ENCODE measurements at places on chromosomes 7 and 10.
A peak's percentile ranks its signal among the peaks of the same experiment; 100 is the strongest.

GRCh38 chr7:47218378-47219176 is 363.3 kb downstream of the TNS3 start:
- no peak for ATAC-seq

DNA sequence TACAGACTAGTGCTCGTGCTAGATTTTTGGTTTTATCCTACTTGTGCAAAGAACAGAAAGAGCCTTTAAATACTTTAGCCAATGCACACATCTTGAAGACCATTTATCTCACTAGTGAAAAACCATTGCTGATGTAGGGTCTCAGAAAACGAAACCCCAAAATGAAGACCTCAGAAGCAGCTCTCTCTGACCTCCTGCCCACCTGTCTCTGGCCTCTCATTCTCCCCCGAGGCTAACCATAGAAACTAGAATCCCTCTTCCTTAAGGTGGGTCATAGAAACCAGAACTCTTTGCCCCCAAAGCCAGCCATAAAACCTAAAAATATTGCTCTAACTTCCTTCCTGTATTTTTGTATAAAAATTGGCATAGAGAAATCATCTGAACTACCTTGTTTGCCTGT is 112.2 kb downstream of the KIF20B start:
- ATAC-seq = no peak

DNA sequence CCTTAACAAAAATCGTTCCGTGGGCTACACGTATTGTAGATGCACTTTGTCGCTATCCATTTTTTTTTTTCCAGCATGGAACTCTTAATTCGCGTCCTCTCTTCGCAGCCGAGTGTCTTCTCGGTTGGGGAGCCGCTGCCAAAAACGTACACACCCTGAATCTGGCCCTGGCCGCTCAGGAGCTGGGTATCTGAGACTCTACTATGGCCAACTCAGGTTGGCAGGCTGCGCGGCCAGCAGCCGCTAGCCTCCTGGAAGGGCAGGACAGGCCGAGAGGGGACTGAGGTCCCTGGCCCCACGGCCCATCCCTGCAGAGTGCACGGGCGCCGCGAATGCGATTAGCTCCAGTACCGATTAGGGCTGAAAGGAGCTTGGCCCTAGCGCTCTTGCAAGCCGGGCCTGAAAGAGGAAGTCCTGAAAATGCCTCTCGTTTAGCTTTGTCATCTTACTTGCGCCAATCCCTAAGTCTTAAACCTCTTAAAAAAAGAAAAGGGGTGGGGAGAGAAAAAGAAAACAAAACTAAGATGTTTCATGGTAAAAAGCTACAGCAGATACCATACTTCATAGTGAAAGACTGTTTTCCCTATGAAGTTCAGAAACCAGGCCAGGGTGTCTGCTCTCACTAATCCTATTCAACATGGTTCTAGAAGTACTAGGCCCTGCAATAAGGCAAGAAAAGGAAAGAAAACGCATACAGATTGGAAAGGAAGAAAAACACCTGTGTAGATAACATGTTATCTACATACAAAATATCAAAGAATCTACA is 113.2 kb upstream of the RHEB start:
- ATAC-seq = no peak

- ATAC-seq = no peak
Measured at GRCh38 chr10:52128056-52128683, 185.9 kb upstream of the DKK1 start.

DNA sequence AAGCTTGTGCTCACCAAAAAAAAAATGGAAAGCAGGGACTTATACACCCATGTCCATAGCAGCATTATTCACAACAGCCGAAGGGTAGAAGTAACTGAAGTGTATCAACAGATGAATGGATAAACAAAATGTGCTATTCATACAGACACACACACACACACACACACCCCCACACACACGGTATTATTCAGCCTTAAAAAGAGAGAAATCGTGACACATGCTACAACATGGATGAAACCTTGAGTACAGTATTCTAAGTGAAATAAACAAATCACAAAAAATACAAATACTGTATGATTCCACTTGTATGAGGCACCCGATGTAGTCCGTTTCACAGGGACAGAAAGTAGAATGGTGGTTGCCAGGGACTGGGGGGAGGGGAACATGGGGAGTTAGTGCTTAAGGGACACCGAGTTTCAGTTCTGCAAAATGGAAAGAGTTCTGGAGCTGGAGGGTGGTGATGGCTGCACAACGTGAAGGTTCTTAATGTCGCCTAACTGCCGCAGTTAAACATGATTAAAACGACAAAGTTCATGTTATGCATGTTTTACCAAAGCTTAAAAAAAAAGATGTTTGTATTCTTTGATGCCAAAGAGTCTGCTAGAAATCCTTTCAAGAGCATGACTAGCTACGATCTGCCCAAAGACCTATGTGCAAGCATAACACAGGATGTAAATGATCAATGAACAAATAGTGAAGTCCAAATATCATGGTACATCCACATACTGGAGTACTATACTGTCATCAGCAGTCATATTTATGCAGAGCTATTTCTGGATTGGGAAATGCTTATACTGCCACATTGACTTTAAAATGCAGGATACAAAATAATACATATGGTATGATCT is 7.2 kb downstream of the TNS3 start:
- no peak for ATAC-seq

DNA sequence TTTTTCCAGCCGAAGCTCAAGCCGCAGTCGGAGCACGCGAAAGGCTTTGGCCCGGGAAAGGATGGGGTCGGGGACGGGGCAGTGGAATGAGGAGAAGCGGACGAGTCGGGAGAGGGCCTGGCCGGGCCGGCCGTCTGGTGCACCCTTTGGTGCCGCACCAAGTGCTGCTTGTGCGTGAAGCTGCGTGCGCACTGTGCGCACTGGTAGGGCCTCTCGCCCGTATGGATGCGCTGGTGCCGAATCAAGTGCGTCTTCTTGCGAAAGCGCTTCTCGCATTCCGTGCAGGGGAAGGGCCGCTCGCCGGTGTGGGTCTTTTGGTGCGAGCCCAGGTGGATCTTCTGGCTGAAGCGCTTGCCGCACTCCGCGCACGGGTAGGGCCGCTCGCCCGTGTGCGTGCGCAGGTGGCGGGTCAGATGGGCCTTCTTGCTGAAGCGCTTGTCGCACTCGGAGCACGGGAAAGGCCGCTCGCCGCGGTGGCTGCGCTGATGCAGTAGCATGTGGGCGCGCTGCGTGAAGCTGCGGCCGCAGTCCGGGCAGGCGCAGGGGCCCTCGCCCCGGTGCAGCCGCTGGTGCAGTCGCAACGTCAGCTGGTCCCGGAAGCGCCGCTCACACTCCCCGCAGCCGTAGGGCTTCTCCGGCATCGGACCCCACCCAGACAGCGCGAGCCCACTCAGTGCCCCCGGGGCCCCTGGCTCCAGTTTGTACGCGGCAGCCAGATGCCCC is 7.8 kb downstream of the ZNF467 start:
- ATAC-seq = peak; percentile 10

- no peak for ATAC-seq
Measured at GRCh38 chr10:86967481-86967941, 771 bp upstream of the ADIRF start.

DNA sequence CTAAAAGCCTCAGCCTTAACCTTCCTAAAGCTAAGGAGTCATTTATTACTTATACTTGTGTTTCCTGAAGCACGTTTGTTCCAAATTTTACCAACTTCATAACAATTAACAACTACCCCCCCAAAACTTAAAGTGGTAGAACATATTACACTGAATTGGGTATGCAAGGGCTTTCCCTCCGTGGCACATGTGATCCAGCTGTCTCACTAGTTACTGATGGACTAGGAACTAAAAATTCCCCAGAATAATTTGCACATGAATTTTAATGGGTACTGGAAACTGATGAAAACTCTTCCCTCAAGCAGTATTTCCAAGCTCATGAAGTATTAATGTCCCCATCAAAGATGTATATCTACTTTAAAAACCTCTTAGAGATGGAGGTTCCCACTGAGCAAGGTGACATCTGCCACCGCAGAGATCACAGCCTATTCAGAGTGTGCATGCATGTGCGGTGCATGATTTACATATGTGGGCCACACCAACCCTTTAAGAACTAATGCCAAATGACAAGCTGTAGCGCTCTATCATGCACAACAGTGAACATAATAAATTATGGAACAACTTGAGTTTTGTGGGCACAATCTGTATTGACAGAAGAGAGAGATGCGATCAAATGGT is 139.9 kb upstream of the ADCY1 start:
- ATAC-seq = no peak

DNA sequence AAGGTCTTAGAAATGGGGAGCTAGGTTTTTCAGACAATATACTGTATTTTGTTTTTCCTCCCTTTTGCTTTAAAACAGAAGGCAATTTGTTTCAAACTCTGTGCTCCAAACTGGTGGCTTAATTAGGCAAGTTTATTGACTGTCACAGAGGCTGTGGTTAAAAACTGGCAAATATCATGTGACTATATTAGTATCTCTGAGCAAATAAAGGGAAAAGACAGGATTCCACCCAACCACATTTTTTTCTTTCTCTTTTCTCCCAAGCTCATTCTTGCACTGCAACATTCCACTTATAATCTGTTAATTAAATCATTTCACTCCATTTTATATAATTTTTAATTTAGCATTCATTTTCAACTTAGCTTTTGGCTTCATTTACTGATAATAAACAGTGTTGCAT is 615.8 kb downstream of the AUTS2 start:
- ATAC-seq = no peak

DNA sequence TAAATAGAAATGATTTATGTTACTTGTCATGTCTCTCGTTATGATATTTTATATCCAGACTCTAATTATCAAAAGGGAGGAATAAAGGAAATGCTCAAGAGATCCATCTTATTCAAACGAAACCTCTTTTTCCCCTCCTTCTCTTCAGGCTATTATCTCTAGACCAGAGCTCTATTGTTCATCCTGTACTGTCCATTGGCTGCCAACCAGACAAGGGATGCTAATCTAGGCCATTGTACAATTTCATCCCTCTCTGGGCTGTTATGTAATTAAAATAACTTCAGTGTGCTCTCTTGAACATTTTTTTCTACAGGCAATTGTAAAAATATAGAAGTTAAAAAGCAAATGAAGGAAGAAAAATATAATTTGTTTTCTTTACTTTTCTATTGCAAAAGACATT is 220.4 kb downstream of the HDAC9 start:
- no peak for ATAC-seq

- no peak for ATAC-seq
Measured at GRCh38 chr7:27237735-27238334, 4.8 kb upstream of the EVX1 start.

GRCh38 chr10:77578583-77579227 is 58.9 kb downstream of the KCNMA1 start:
- ATAC-seq = no peak

- no peak for ATAC-seq
Measured at GRCh38 chr7:55898287-55898686, 11.0 kb downstream of the ZNF713 start.

DNA sequence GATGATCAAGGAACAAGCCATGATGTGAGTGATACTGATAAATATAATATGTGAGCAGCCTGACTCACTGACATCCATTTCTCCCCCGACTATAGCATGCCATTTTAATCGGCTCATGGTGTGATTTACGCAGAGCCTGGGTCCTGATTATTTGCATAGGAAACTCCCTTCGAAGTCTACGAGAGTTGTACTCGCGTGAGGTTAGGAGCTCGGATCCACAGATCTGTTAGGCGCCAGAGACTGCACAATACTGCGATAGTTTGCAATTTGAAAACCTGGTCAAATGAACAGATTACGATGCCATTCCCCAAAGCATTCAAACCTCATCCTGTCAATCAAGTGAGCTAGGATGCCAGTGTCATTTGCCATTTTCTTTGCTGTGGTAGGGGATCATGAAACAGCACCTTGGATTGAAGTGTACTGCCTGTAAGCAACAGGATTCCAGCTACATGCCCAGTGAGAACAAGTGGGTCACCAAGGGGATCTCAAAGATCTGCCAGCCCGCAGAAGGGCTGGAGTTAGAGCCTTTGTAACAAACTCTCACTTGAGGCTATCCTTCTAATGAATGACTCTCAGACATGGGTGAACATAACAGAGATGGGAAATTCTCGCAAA is 158.3 kb downstream of the FRMD4A start:
- ATAC-seq = no peak

- no peak for ATAC-seq
Measured at GRCh38 chr10:7484456-7485243, 73.8 kb upstream of the SFMBT2 start.
